ENCODE measurements at places on chromosomes 3 and 15.

DNA sequence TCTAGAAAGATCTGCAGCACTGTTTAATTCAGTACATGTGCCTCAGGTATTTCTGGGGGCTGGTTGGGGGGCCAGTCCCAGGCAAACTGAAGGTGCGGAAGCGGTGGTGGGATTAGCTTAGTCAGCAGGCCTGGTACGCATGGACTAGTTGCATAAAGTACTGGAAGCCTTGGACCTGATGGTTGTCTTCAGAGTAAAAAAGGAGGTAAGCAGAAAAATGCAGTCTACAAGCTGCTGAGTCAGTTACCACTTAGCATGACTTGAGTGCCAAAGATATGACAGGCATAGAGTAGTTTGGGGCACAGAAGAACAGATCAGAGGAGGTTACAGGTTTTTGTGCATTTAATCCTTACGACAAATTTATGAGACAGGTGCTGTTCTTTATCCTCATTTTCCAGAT is 19.9 kb upstream of the GOLGA8J start:
- DNase-seq, result no peak

DNA sequence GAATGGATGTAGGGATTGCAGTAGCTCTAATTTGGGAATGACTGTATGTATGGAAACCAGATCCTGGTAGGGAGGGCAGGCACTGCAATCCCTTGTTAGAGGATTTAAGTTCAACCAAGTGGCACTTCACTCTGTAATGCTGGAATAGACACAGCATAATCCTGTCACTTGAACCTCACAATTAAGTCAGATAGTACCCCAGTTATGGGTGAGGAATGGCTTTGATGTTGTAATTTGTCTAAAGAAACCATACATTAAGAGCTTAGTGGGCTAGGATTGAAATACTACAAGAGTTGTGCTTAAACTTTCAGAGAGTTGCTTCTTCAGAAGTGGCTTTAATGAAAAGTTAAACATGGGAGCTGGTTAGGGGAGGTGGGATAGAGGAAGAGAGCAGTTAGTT is 9.3 kb downstream of the RAB7A start:
- no peak for DNase-seq

DNA sequence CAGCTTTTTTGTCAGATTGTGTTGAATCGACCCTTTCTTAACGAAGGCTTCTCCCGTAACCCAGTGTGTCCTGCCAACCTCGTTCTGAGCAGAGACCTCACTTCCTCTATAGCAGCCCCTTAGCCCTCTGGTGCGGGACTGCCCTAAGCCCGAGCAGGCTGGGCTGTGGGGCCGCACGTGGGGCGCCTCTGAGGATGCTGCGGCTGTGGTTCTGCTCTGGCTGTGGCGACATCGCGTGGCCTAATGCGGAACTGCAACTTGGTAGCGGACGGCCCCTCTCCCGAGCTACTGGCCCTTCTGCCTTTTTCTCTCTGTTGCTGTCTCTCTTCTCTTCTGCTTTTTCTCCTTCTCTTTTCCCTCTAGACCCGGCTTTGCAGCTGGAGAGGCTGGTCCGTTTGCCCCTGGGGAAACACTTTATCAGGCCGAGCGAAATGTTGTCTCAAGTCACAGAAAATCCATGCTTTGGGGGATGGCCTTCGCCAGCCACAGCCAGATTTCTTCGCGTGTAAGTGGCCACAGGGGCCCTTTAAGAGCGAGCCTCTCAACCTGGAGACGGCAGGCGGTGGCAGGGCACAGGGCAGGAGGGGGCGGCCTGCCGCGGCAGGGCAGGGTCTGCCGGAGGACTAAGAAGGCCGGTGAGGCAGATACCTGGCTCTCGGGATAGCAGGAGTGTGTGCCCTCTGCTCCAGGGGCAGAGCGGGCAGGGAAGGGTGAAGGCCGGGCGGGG is 19.4 kb upstream of the KIF23 start:
- peak; percentile 68 for DNase-seq

GRCh38 chr15:89002830-89003229 is 85.4 kb upstream of the ABHD2 start:
- DNase-seq, result no peak

DNA sequence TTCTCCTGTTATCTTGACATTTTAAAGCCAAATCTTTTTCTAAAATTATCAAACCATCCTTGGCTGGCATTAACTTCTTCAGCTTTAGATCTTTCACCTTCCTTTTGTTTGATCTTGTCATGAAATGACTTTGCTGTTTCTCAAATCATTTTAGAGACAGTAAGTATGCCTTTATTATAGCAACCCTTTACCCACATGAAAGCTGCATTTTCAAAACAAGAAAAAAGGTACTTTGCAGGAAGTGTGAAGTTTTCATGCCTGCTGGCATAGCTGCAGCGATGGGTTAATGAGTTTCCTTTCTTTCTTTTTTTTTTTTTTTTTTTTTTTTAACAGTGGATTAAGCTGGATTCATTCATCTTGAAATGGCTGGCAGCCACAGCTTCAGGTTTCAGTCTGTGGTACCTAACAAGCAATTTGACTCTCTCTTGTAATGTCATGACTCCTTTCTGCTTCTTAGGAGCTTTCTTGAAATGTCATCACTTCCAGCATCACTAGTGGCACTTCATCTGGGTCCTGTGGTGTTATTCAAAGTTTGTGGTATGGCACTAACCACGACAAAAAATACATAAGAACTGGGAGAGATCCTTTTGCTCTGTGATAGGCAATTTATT is 18.8 kb downstream of the SLC25A26 start:
- no peak for DNase-seq

DNA sequence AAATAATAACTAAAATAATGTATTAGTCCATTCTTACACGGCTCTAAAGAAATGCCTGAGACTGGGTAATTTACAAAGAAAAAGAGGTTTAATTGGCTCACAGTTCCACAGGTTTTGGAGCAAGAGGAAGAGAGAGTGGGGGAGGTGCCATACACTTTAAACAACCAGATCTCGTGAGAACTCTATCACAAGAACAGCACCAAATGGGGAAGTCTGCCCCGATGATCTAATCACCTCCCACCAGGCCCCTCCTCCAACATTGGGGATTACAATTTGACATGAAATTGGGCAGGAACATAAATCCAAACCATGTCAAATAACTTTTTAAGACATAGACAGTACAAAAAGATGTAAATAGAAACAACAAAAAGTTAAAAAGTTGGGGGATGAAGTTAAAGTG is 63.2 kb downstream of the ILDR1 start:
- DNase-seq, result no peak

DNA sequence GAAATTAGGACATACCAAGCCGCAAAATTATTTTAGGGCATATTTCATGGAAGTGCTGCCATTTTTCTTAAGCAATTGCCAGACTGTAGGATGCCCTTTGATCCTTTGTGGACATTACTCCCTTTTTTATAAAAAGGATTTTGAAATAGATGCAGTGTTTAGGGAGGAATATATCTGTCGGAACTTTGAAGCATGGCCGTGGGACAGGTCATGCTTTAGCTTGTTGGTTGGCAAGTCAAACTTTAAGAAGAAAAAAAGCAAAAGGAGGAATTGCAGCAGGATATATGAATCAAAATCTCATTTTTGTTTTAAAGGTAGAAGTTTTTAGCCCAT is 122.1 kb downstream of the MCTP2 start:
- no peak for DNase-seq

DNA sequence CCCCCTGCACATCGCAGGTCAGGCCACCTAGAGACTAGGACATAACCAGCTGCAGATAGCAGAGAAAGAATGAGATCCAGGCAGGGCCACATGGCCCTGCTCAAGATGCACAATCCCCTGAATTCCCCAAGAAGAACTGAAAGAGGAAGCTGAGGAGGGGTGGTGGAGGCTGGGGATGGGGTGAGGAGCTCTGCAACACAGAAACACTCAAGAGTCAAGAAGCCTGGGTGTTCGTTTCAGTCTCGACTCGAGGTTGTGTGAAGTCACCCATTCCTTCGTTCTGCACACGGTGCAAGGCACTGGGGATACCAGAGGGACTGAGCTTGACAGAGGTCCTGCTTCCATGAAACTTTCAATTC is 62.0 kb downstream of the TLE3 start:
- DNase-seq, result no peak

DNA sequence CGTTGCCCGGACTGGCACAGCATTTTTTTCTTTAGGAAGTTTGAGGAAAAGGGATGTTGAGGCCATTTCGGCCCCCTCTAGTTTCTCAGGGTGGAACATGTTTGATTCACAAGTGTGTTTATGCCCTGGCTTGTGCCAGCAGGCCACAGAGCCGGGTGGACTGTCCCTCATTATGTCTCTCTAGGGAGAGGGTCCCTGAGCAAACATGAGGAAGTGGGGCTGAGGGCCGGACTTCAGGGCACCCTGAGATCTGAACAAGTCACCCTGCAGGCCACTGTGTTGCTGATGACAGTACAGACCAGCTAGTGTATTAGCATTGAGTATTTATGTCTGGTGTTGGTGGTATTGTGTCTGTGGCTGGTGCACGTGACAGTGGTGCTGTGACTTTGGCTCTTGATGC is 34.9 kb downstream of the RNU5B-1 start:
- DNase-seq, result no peak

DNA sequence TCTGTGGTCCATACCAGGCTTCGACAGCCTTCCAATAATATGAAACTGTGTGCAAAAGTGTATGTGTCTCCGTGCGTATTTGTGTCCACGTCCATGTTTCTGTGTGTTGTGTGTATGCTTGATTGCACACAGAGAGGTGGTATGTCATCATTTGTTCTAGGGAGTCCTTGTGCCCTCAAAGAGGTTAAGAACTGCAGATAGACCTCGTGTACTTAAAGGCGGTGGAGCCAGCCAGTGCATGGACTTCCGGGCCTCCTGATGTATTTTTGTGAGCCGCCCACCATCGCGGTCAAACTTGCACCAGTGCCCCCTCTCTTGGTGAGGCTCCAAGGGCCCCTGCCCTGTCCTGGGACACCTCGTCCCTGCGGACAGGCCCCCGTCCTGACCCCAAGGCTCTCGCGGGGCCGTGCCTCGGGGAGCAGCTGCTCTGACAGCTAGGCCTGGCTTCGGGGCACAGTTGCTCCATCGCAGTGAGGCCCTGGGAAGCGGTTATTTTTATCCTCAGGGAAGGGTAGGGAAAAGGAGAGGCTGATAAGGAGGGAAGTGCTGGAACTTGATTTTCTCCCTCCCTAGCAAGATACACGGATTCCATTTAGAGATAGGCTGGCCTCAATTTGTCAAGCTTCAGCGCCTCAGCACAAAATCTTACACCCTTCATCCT is 1.2 kb upstream of the RYK start:
- DNase-seq, result no peak

GRCh38 chr3:4885316-4885715 is 93.9 kb upstream of the BHLHE40 start:
- no peak for DNase-seq

Data from activated CD8-positive, alpha-beta memory T cell treated with anti-CD3 and anti-CD28 coated beads for 4 hours (primary cell).